ENCODE measurements at places on chromosomes 1 and 21. TPM values are rescaled to one million over a fixed set of nuclear protein-coding genes. Genes with fewer than 3 reads are reported as not detected.

SIM2 gene
- 0.18 TPM for total RNA-seq

SLFNL1 gene
- total RNA-seq = 0.14 TPM

ALDH4A1 gene
- total RNA-seq = 4.4 TPM

ANGPTL7 gene
- total RNA-seq = not detected

DNA sequence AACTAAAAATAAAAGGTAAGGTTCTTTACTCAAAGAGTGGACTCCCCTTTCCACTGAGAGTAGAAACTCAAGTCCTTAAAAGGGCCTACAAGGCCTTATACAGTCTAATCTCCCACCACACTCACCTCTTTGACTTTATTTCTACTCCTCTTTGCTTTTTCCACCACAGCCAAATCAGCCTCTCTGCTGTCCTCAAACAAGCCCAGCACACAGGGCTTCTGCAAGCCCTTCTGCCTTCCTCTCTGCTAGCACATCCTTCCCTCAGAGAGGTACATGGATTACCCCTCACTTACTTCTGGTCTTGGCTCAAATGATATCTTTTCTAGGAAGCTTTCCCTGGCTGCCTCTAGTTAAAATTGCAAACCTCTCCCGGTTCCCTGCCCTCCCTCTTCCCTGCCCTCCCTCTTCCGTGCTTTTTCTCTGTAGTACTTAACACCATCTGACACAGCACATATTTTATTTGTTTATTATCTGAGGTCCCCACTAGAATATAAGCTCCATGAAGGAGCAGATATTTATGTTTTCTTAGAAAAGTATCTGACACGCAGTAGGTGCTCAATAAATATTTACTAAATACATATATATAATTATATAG, 1.7 kb downstream of the LYST start:
- peak overlapping the region; percentile 83 for H3K27ac ChIP-seq
- H3K36me3 ChIP-seq = peaks cover 48% of the 10 kb centered on the region
- no peaks in the 10 kb centered on the region for H3K27me3 ChIP-seq
- peaks cover 53% of the 10 kb centered on the region for H3K4me1 ChIP-seq
- peak overlapping the region; percentile 98 for H3K4me3 ChIP-seq
- DNase-seq = no peak

DNA sequence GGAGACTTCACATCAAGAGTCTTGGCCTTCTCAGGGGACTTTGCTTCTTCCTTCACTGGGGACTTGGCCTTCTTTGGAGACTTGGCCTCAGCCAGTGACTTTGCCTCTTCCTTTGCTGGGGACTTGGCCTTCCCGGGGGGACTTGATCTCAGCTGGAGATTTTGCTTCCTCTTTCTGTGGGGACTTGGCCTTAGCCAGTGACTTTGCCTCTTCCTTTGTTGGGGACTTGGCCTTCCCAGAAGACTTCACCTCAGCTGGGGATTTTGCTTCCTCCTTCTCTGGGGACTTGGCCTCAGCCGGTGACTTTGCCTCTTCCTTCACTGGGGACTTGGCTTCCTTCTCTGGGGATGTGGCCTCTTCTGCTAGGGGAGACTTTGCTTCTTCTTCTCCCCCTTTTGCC, 13.5 kb upstream of the CD2 start:
- H3K4me3 ChIP-seq = peak overlapping the region; percentile 24
- peaks cover 52% of the 10 kb centered on the region for H3K4me1 ChIP-seq
- DNase-seq = no peak
- H3K27me3 ChIP-seq = no peaks in the 10 kb centered on the region

DNA sequence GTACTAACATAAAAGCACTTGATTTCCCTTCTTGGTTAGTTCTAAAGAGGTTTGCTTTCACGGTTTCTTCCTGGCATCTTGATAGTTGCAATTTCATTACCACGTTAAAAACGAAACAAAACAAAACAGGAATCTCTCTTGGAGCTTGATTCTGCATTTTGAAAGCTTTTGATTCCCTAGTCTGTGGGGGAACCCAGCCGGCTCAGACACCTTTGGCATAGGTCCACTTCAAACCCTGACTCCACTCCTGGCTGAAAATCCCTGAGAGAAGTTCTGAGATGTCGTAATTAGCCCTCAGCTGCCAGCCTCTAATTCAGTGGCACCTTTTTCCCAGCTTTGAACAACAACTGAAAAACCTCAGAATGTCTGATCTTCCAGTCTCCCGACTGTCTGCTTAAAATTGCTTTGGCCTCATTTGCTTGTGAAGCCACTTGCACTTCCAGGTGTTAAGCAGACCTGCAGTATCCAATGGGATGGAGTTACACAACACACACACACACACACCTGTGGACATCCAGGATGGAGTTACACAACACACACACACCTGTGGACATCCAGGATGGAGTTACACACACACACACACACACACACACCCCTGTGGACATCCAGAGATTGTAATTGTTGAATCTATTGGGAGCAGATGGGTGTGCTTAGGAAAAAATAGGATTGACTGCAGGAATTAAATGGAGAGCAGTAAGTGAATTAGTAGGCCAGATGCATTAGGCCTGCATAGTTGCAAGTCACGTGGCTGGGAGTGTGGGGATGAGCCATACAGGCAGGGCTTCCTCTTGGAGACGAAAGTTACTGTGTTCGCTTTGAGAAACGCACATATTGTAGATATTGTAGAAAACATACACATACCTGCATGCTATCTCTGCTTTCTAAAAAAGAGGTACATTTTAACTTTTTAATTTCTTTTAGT, 285.6 kb upstream of the FMN2 start:
- no peak for DNase-seq
- H3K4me3 ChIP-seq = no peak overlapping the region
- peaks cover 4% of the 10 kb centered on the region for H3K4me1 ChIP-seq
- no peaks in the 10 kb centered on the region for H3K27me3 ChIP-seq
- no peak overlapping the region for H3K27ac ChIP-seq

DNA sequence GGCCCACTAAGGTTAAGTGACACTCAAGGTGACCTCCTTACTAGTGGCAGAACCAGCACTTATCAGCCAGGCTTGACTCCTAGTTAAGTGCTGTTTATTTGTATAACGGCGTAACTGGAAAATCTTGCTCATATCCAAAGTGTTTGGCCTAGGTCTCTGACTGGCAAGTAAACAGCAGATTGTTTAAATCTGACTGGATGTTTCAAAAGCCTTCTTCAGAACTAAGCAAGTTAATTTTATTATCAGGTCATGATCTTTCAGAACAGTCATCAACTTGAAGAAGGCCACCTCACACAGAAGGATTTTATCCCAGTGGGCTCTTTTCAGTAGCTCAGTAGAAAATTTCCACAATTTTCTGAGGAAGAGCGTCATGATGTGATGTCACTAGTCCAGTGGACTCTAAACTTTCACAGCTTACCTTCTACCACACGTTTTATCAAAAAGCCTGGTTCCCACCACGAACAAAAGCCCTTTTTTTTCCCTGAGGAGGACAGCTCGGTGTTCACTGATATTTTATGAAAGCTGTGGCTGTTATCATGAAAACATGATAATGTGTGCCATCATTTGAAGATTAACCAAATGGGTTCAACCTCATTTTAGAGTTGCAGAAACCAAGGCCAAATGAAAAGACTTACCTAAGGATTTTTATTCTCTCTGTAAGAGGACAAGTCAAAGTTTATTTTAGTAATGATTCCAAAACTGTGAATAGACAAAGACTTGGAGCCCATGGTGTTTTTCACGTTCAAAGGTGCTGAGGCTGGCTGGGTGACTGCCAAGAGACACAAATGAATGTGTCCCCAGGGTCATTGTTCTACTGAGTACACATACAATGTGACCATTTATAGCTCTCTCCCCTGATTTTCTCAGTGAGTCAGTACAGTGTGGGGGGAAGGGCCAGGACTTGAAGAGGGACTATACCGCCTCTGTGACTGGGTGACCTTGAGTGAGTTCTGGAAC, 9.1 kb downstream of the SGIP1 start:
- no peaks in the 10 kb centered on the region for H3K4me1 ChIP-seq
- no peaks in the 10 kb centered on the region for H3K36me3 ChIP-seq
- DNase-seq = no peak
- no peak overlapping the region for H3K4me3 ChIP-seq
- no peak overlapping the region for H3K27ac ChIP-seq
- peaks cover 5% of the 10 kb centered on the region for H3K27me3 ChIP-seq

GRCh38 chr21:46397211-46397905, 61.3 kb upstream of the DIP2A start:
- H3K4me1 ChIP-seq = no peaks in the 10 kb centered on the region
- H3K36me3 ChIP-seq = peaks cover 38% of the 10 kb centered on the region
- no peak overlapping the region for H3K27ac ChIP-seq
- H3K4me3 ChIP-seq = no peak overlapping the region

GRCh38 chr1:10308001-10308400, 90.9 kb upstream of the PGD start:
- DNase-seq = no peak
- H3K27me3 ChIP-seq = no peaks in the 10 kb centered on the region
- H3K4me1 ChIP-seq = no peaks in the 10 kb centered on the region

DNA sequence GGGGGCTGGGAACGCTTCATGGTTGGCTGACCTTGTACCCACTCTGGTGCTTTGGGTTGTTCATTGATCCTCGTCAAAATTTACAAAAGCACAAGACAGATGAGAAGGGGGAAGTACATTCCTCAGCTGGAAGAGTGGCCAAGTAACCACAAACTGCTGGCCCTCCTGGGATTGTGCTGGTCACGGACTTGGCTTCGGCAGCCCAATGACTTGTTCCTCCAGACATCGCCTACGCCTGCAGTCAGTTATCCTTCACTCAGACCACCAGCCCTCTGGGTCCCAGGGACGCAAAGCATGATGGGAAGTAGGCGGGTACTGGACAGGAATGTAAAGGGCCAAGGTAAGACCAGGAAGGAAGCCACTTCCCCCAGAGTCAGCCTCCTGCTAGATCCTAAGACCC, 53.1 kb downstream of the LMX1A start:
- H3K27ac ChIP-seq = no peak overlapping the region
- no peaks in the 10 kb centered on the region for H3K4me1 ChIP-seq
- no peaks in the 10 kb centered on the region for H3K27me3 ChIP-seq
- no peak for DNase-seq
- no peaks in the 10 kb centered on the region for H3K36me3 ChIP-seq

DNA sequence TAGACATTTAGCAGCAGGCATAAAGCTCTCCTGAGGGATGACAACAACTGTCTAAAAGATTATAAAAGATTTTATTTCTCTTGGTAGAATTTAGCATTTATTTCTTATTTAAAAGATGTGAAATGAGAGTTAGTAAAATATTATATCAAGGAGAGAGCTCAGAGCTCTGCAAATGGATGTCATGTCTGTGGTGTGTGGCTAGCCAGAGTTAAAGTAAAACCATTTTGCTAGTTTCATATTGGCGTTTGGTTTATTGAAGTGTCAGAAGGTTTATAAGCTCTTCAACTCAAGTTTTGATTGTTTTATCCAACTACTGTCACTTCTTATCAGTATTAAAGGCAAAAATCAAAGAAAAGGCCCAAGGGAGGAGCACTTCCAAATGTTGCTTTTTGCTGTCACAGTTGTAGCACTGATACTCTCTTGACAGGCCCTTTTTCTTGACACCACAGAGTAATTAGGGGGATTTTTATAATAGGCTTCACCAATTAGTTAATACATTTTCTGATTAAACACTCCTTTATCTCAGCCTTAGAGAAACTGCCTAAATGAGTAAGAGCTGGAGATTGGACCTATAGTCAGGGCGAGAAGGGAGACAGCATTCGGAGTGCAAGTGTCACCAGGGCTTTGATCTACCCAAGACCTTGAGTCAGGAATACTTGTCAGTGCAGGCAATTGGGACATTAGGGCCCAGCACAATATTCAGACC, 233.9 kb downstream of the PTBP2 start:
- no peaks in the 10 kb centered on the region for H3K4me1 ChIP-seq
- no peaks in the 10 kb centered on the region for H3K27me3 ChIP-seq
- no peaks in the 10 kb centered on the region for H3K36me3 ChIP-seq
- no peak for DNase-seq
- H3K27ac ChIP-seq = no peak overlapping the region

GRCh38 chr21:30408782-30409494, 13.1 kb downstream of the KRTAP13-1 start:
- H3K4me3 ChIP-seq = peak overlapping the region; percentile 57
- peaks cover 5% of the 10 kb centered on the region for H3K27me3 ChIP-seq
- H3K27ac ChIP-seq = no peak overlapping the region
- H3K4me1 ChIP-seq = peaks cover 3% of the 10 kb centered on the region

- no peak overlapping the region for H3K4me3 ChIP-seq
- H3K27me3 ChIP-seq = no peaks in the 10 kb centered on the region
- peak overlapping the region; percentile 10 for H3K27ac ChIP-seq
Measured at GRCh38 chr1:234505769-234506102, 26.8 kb upstream of the TARBP1 start.

DNA sequence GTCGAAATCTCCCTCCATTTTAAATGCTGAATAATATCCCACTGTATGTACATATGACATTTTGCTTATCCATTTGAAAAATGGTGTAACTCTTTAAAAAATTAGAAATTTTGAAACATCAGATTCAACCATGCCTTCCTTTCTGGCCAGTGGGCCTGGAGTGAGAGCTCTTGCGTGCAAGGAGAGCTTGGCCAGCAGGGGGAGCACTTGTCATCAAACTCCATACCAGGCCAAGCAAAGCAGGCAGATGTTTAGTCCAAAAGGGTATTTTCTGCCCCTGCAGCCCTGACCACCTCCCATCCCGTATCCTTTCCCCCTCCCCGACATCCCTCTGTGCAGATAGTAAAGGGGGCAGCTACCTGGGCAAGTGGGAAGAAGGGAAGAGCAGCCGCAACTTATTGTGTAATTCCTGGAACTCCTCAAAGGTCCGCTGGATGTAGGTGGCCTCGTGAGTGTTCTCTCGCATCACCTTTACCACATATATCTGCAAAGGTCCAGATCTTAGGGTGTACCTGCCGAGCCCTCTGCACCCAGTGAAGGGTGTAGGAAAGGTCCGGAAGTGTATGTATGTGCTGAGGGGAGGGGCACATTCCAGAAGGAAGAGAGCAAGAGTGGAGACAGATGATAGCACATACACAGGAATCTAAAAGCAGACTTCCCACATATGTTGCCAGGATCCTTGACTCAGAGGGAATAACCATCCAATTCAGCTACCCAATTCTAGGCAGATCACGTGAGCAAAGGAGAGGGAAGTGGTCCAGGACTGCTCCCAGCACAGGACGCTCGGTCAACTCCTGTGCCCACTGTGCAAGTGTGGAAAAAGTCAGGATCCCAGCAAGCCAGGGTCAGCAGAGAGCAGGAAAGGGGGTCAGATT, 19.9 kb upstream of the PPP1R15B start:
- H3K4me1 ChIP-seq = no peaks in the 10 kb centered on the region
- no peak overlapping the region for H3K4me3 ChIP-seq
- no peak overlapping the region for H3K27ac ChIP-seq
- H3K27me3 ChIP-seq = no peaks in the 10 kb centered on the region

DNA sequence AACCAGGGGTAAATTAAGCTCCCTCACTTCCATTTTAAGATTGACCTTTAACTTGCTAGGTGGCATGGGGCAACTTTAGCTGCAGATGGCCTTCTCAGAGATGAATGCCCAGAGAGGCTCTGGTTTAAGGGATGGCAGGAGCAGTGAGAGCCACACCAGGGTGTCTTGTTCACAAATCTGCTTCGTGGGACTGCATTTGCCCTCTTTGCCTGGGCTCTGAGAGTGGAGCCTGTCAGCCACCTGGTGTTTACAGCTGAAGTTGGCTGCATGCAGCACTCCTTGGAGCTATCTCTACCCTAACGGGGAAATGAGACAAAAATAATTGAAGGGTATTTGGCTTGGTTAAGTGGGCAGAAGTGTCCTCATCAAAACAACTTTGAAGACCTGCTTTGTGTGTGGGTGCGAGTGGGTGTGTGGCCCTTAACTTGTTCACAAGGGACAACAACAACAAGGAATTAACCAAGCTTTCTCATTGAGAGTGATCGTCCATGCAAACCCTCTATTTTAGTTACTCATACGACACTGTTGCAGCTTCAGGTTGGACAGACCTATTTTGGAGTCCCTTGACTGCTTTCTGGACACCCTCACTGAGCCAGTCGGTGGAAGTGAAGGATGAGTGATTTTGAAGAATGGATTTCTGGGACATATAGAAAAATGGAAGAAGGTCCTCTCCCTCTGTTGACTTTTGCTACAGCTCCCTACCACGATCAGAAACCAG, 29.8 kb downstream of the PGM1 start:
- no peak overlapping the region for H3K27ac ChIP-seq
- H3K4me1 ChIP-seq = peaks cover 12% of the 10 kb centered on the region
- no peak overlapping the region for H3K4me3 ChIP-seq
